Stimulated activated CD4-positive, alpha-beta T cell treated with anti-CD3 and anti-CD28 coated beads, Interleukin-1b, Interleukin-23, amount 100 ng/mL, for 48 hours (primary cell): ENCODE measurements at places on chromosomes 12 and 14.

- no peak for DNase-seq
Measured at GRCh38 chr14:105171004-105171673, 2.6 kb upstream of the JAG2 start.

DNA sequence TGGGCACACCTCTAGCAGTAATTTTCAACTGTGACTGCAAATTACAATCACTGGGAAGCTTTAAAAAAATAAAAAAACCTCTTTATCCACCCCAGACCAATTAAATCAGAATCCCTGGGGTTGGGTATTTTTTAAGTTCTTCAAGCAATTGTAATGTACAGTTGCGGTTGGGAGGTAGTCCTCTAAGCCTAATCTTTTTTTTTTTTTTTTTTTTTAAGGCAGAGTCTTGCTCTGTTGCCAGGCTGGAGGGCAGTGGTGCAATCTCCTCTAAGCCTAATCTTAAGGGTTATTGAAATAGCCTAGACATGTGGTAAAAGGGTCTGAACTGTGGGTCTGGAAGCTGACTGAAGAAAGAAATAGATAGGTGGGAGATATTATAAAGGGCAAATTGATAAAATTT, 230.5 kb downstream of the AKAP6 start:
- DNase-seq = no peak

DNA sequence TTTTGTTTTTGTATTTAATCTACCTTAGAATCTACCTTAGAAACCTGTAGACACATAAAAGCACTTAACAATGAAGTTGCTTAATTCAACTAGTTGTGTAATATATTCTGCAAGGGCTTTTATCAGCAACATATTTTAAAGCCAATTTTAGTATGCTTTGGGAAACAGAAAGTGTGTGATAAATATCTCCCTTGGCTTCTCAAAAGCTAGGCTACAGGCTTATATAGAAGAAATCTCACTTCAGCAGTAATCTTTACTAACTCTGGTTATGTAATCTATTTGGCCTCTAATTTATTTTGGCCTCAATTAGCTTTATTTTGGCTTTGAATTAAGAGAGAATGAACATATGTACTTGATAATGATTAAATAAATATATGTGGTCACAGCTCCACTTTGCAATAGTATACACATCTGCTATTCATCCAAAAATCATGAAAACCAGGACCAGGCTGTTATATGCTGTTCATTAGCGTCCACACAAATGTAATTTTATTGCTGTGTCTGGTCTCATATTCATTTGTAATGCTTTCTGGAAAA, 37.2 kb downstream of the LRP6 start:
- DNase-seq = no peak

DNA sequence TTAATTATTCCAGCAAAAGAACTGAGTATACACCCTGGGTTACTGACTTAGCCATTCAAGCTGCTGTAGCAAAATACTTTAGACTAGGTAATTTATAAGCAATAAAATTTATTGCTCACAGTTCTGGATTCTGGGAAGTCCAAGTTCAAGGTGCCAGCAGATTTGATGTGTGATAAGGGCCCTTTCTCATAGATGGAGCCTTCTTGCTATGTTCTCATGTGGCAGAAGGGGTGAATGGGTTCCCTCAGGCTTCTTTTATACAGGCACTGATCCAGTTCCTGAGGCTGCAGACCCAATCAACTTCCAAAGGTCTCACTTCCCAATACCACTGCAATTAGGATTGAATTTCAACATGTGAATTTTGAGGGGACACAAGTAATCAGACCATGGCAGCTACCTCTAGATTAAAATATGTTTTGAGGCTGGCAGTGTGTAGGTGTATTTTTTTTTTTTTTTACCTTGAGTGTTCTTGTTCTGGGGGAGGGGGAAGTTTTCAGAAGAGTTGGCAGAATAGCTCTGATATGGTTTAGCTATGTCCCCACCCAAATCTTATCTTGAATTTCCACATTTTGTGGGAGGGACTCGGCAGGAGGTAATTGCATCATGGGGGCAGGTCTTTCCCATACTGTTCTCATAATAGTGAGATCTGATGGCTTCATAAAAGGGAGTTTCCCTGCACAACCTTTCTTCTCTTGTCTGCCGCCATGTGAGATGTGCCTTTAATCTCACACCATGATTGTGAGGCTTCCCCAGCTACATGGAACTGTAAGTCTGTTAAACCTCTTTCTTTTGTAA, 178.2 kb downstream of the RASSF9 start:
- no peak for DNase-seq

DNA sequence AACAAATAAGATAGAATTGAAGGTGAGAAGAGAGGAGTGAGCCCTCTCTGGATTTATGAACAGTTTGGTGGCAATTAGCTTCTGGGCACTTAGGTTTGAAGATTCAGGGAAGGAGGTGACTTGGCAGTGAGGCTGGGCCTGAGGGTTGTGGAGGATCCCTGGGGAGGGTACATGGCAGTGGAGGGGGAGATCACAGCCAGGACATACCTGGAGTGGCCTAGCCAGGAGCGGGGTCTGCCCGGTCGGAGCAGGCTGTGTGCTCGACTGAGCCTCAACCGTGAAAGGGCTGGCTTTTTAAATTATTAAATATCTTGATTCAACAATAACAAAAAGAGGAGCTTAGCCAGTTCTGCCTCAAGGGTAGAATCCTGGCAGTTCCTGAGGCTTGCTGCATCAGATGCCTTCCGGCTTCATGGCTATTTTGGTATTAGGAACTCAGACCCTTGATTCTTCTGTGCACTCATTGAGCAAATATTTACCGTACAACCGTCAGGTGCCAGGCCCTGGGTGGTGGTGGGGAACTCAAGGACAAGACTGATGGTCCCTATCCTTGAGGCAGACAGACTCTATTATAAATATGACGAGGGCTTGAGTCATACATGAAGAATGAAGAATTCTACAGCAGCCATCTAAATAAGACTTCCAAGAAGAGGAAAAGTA, 73.4 kb downstream of the SPTB start:
- DNase-seq = no peak

GRCh38 chr14:33393895-33394368, 455.3 kb downstream of the NPAS3 start:
- no peak for DNase-seq

DNA sequence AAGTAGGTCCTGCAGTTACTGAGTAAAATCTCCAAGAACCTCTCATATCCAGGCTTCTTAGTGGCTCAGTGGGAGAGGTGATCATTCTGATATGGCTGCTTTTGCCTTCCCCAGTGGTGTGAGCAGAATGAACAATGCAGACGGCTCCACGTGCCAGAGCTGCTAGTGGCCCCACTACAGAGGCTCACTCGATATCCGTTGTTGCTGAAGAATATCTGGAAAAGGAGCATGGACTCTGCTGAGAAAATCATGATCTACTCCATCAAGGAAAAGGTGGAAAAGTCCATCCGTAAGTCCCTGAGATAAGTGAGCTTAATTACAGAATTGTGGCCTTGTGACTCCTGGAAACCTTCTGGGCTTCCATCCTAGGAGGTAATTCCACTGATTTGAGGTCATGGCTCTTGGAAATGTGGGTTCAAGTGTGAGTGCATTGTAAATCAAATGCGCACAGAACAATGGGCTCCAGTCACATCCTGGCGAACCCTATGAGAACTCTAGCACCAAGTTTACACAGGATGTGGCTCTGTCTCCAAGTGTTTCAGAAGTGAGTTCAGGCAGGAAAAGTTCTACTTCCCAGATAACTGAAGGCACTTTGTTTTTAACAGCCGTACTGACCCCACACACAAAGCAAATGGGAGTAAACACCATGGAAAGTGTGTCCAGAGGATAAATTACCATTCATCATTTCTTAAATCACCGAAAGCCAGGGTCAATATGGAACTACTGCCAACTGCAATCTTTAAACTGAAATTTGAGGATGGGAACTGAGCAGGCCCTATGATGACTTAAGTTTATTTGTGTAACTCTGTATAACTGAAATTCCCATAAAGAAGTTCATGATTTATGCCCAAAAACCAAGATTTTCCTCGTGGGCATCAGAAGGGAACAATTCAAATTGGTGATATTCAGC, 51.4 kb downstream of the PLEKHG7 start:
- DNase-seq = no peak

DNA sequence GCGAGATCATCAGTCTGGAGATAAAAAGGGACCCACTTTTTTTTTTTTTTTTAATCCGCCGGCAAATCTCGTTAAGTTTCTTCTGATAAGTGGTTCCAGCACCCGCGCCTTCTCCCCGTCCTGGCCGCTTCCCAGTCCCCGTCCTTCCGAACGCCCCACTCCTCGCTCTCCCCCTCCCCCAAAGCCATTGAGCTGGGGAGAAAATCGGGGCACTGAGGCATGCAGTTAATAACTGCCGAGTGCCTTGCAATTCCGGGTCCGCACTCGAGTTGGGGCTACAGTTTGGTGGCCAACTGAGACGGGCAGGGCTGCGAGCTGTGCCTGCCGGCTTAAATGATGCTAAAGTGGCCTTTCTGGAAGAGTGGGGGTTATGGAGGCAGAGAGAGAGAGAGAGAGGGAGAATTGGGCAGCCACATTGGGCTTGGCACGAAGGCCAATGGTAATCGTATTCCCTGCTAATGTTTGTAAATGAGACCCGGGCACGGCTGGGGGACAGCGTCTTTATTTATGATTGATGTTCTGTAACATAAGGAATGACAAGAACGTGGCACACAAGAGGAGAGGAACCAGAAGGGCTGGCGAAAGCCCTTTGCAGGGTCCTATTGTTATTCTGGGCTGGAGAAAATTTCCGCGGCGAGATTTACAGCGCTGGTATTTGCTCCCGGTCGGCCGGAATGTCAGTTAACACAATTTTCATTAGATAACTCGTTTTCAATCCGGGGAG, 115.4 kb upstream of the MYL2 start:
- no peak for DNase-seq

- DNase-seq = no peak
Measured at GRCh38 chr12:60394665-60395064, 798.8 kb downstream of the SLC16A7 start.
